ENCODE measurements at places on chromosomes 1 and 21.

DNA sequence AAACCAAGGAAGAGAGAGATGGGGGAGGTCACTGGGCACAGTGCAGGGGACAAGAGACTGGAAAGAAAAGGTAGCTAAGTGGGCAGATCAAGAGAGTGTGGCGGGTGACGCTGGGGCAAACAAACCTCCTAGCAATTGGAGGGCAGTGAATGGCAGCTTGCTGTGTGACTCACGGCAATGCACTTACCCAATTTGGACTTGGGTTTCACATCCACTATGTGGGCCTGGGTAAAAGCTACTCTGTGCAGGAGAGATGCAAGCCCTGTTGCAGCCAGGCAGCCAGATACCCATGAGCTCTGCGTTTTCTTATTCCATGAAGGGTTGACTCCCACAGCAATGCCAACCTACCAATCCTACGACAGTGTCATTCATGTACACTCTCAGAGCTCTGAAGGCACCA lies 9.5 kb downstream of the PLXNA2 start:
- no peak for DNase-seq

DNA sequence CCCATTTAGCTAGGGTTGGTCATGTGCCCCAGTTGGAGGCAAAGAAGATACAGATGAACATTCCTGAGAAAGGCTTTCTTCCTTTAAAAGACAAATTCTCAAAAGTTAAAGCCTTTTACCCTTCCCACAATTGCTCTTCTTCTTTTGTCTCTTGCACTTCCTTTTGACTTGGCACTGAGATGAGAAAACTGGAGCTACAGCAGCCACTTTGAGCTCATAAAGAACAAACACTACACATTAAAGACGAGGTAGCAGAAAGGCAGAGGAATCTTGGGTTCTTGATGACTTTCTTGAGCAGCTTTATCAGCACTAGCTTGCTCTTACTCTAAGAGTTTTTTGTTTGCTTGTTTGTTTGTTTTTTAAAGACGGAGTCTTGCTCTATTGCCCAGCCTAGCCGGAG lies 92.2 kb downstream of the DAB1 start:
- DNase-seq: no peak

DNA sequence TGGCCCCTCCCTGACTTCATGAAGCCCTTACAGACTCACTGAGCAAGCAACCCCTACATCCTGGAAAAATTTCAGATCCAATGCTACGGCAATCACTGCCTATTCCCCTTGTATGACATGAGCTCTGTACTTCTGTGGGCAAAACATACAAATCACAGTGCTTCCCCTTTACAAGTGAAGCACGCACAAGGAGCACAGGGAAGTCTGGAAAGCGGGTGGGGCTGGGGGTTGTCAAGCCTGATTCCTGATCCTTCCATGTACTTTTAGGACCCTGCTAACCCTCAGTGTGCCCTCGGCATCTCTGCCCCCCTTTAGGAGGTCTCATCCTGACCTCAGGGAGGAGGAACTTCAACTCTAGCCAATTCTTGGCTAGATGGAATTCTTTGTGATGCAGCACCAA lies 405.7 kb upstream of the POU3F1 start:
- no peak for DNase-seq

- DNase-seq: no peak
Measured at GRCh38 chr1:12138196-12139168, 28.3 kb upstream of the TNFRSF1B start.

DNA sequence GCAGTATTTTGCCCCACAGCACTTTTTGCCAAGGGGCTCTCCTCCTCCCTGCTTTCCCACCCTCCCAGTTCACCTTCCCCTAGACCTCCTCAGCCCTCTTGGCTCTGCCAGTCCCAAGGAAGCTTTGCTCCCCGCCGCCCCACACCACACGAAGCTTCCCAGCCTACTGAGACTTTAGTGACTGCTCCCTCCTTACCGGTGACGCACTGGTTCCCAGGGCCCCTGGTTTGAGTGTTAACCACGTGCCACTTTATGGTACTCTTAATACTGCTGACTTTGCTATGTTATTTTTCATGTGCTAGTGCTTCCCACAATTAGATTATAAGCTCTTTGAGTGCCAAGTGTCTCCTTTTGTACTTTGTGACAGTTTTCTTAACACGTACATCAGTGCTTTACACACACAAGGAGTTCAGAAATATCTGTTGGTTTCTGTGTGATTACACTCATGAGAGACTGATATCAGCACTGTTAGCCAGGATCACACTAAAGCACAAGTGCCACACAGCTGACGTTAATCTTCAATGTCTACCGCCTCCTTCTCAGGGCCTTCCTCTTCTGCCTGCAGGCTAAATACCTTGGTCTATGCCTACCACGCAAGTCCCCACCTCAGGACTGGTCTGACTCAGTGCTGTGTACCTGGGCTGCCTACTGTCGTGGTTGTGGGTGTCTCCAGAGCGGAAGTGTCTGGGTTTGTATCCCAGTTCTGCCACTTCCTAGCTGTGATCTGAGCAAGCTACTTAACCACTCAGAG lies 61.0 kb downstream of the DNTTIP2 start:
- no peak for DNase-seq

DNA sequence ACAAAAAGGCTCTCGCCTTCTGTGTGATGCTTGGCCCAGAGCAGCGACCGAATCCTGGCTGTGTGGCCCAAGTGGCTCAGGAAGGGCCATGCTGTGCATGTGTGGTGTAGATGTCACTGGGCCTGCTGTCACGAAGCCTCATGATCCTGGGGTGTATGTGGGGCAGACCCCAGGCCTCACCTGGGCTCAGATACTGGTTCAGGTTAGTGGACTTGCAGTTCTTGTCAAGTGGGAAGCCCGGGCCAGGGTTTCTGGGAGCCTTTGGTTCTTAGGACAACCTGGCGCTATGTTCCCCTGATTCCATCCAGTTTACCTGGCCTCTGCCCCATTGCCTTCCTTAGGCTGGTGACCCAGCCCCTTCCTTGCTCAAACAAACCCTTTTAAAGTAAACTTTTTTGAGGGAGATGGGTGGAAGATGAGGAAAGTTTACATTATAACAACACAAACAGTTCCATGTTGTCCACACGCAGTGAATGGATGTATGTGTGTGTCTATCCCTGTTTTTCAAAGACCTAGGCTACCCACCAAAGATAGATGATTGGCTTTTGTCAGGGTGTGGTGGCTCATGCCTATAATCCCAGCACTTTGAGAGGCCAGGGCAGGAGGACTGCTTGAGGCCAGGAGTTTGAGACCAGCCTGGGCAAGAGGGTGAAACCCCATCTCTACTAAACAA lies 84.3 kb downstream of the UCK2 start:
- DNase-seq: no peak

DNA sequence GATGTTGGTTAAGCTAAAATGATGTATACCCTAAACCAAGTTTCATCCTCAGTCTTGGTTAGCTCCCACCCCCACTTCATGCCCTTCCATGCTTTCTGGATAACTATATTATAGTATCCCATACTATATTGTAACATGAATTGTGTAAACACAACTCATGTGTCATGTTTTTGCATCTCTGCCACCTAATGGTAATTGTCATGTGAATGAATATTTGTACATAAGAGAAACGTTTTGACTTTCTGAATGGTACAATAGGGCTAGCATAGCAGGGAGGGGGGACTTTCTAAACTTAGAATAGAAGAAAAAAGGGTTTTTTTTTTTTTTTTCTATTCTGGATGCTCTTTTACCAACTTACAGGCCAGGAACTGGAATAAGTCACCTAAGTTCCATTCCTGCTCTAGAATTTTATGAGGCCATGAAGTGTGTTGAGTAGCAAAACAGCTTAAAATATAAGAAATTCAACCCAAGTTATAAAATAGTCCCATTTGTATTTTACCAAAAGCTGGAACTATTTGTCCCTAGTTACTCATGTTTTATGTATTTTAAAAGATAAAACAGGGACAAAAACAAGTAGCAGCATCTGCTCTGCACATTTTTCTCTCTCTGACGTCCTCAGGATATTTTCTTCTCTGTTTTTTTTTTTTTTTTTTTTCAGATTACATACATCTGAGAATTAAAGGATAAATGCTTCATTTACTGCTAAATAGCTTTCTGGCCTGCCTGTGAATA lies 77.4 kb downstream of the HLX start:
- DNase-seq: no peak

GRCh38 chr1:36576551-36577110 lies 93.9 kb upstream of the CSF3R start:
- DNase-seq: no peak

DNA sequence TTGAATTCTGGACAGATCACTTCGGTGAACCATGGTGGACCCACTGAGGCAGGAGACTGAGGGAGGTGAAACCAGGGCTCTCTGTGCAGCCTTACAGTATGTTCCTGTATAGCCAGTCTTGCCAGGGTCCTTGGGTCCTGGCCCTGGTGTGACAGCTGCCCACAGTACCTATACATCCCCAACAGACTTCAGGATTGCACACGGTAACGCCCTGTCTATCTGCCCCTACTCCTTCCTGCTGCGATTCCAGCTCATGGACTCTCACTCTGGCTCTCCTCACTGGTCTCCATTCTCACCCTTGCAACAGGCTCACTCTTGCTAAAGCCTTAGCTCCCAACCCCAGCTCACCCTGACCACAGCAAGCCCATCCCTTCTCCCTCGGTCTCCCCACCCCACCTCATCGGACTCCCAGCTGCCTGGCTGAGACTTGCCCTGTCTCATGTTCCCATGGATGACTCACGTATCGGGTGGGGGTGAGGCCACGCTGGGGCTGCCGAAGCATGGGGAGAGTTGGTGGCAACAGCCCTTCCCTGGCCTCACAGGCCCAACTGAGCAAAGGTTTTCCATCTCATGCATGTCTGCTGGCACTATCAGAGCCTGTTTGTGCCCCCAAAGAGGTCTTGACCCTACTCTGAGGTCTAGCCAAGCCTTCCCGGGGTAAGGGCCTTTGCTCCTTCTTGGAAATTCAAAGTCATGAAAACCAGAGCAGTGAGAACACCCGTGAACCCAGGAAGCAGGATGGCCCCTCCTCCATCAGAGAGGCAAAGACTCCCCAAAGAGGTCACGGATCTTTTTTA lies 7.1 kb downstream of the PHLDA3 start:
- peak; percentile 98 for DNase-seq

DNA sequence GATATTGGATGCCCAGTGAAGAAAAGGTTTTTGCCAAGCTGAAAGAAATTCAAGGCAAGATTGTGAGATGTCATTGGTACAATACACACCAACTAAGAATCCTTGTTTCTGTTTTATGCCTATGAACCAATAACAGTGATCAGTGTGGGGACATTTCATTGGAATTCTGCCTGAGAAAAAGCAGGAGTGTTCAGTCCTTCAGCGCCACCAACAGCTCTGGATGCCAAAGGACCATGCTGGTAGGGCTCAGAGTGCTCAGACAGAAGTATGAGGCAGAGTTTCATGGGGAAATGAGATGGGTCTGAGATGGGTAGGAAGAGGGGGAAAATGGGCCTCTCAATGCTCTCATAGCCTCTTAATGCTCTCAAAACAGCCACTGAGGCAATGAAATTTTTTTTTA lies 56.5 kb downstream of the GABPA start:
- no peak for DNase-seq

DNA sequence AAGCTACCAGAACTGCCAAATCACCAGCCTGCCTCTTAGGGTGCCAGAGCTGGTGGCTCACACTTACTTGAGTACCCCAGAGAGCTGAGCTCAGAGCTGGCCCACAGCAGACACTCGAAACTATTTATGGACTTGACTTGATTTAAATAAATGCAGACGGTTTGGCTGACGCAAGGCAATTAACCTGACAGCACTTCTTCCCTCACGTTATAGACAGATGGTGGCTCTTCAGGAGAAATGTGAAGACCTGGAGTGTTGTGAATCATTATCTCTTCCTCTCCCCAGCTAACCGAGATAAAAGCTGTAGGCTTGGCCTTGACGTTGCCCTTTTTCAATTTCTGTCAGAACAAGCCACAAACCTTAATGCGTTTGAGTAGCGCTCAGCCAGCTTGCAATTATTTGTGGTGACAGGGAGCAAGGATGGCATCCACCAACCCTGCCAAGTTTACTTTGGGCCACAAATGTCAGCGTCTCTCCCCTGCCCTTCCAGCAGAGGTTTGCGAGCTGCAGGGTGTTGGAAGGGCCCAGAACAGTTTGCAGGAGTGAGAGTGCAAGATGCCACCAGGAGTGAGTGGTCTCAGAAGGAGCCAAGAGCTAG lies 34.0 kb upstream of the BCAR3 start:
- no peak for DNase-seq

- peak; percentile 38 for DNase-seq
Measured at GRCh38 chr1:29094954-29095353, 28.7 kb downstream of the TMEM200B start.

GRCh38 chr1:246152986-246153431 lies 354.1 kb downstream of the SMYD3 start:
- no peak for DNase-seq

GRCh38 chr1:229229721-229230139 lies 41.2 kb upstream of the RAB4A start:
- no peak for DNase-seq

- DNase-seq: no peak
Measured at GRCh38 chr1:24120965-24121364, 9.0 kb upstream of the MYOM3 start.

- no peak for DNase-seq
Measured at GRCh38 chr1:53637511-53638359, 101.2 kb downstream of the GLIS1 start.

GRCh38 chr1:224897529-224898327 lies 31.7 kb upstream of the DNAH14 start:
- no peak for DNase-seq

DNA sequence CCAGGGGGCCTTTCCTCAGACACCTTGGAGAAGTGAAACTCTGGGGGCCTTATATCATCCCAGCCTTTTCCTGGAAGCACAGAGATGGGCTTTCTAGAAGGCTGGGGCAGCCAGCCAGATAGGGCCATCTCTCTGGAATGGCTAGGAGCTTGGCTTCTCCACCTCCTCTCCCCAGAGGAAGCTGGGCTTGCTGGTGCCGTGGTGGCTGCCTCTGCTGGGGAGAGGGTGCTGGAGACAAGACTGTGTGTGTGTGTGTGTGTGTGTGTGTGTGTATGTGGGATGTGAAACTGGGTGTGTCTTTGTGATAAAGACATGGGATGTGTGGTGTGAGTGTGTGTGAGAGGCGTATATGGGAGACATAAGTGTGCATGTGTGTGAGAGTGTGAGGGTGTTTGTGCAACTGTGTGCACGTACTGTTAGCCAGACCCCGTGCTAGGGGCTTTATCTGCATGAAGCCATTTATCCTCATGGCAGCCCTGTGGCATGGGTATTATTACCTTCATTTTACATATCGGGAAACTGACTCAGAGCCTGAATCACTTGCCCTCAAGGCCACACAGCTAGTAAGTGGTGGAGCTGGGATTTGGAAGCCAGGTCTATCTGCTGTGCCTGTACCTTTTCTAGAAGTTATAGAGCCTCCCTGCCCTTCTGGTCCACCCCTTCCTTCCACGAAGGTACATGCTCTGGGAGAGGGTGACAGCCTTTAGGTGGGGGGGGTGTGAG lies 44.2 kb downstream of the PTPRU start:
- DNase-seq: peak; percentile 11

Data from renal cortical epithelial cell (primary cell).